Fibroblast of skin of left biceps (primary cell): ENCODE measurements at places on chromosomes 16 and 17.

GRCh38 chr17:61385577-61386236 lies 13.9 kb upstream of the TBX2 start:
- DNase-seq: no peak

DNA sequence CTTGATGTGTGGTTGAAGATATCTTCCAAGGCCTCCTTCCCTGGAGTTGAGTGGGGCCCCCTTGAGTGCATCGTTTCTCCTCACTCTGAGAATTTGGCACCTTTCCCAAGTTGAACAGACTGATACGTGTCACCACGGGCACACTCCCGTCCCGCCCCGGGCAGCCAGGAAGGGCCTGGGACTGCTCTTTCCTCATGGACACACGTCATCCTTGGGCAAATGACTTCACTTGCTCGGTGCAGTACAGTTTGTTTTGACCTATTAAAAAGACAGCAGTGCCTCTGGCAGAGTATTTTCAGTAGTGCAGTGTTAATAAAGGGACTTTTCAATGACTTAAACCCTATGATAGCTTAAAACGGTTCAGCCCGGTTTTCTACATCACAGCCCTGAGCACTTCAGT lies 59.9 kb downstream of the SEC14L1 start:
- no peak for DNase-seq

DNA sequence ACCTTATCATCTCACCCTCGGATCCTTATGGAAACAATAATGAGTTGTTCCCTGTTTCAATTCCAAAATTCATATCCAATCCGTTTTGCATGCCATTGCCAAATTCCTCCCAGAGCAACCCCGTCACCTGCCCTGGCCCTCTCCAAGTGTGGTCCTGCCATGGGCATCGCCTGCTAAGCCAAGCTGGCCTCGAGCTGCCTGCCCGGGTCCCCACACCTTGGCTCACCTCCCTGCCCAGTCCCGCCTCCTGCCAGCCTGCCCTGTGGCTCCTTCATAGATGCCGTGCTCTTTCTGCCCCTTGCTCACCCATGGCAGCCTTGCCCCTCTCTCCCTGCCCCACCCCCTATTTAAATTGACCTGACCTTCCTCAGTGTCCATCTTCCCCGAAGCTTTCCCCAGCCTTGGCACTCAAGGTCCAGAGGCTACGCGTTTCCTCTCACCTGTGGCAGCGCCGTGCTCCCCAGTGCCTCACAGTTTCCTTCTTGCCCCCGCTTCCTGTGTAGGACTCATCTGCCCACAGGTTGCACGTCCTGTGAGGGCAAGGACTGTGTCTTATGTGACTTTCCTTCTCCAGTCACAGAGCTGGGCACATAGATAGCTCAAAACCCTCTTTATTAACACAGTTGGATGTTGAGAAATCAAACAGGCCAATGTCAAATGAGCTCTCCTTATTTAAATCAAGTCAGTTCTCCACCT lies 12.7 kb downstream of the MAPT start:
- DNase-seq: no peak

GRCh38 chr17:65593855-65594845 lies 32.7 kb upstream of the AXIN2 start:
- DNase-seq: no peak
